ENCODE measurements at places on chromosomes 5 and 9. TPM values are rescaled to one million over a fixed set of nuclear protein-coding genes. Genes with fewer than 3 reads are reported as not detected.

SPINK7 gene
- polyA plus RNA-seq, result not detected

CARD19 gene
- 30.3 TPM for polyA plus RNA-seq

FOXE1 gene
- polyA plus RNA-seq, result 5.7 TPM

TEX48 gene
- polyA plus RNA-seq, result not detected

MYOZ3 gene
- polyA plus RNA-seq, result 0.09 TPM

GAPT gene
- not detected for polyA plus RNA-seq

PCDHB12 gene
- not detected for polyA plus RNA-seq

SPINK4 gene
- polyA plus RNA-seq, result not detected

CRHBP gene
- not detected for polyA plus RNA-seq

ASTN2 gene
- polyA plus RNA-seq, result 7.2 TPM

STKLD1 gene
- 1.2 TPM for polyA plus RNA-seq

SH3TC2 gene
- polyA plus RNA-seq, result 0.55 TPM

GRCh38 chr5:143521846-143522400 is 118.4 kb upstream of the NR3C1 start:
- no peak for DNase-seq

GRCh38 chr9:127124111-127124531 is 1.7 kb upstream of the ANGPTL2 start:
- no peak for DNase-seq

- no peak for DNase-seq
These were observed 158.7 kb upstream of the TNC start for GRCh38 chr9:115276621-115277020.

GRCh38 chr9:34311499-34312185 is 17.4 kb downstream of the KIF24 start:
- no peak for DNase-seq

- DNase-seq, result no peak
These were observed 18.8 kb upstream of the TNFAIP8 start for GRCh38 chr5:119336845-119337580.

- no peak for DNase-seq
These were observed 182.8 kb downstream of the ICE1 start for GRCh38 chr5:5605170-5605764.

GRCh38 chr5:111513131-111513520 is 791 bp upstream of the STARD4 start:
- no peak for DNase-seq

DNA sequence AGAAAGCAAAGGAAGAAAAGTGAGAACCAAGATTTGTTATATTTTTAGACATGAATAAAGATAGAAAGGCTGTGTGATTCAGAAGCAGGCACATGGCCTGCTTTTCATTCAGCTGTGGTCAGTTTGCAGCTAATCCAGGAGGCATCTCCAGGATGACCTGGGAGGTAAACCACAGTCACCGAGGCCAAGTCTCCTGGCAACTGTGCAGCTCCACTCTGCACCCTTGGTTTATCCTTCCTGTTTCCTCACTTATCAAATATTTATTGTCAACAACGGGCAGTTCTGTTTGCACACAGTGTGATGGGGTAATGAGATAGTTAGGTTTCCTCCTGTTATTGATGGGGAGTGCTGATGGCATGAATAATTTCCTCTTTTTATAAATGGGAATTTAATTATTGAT is 243.0 kb downstream of the PSAT1 start:
- no peak for DNase-seq

DNA sequence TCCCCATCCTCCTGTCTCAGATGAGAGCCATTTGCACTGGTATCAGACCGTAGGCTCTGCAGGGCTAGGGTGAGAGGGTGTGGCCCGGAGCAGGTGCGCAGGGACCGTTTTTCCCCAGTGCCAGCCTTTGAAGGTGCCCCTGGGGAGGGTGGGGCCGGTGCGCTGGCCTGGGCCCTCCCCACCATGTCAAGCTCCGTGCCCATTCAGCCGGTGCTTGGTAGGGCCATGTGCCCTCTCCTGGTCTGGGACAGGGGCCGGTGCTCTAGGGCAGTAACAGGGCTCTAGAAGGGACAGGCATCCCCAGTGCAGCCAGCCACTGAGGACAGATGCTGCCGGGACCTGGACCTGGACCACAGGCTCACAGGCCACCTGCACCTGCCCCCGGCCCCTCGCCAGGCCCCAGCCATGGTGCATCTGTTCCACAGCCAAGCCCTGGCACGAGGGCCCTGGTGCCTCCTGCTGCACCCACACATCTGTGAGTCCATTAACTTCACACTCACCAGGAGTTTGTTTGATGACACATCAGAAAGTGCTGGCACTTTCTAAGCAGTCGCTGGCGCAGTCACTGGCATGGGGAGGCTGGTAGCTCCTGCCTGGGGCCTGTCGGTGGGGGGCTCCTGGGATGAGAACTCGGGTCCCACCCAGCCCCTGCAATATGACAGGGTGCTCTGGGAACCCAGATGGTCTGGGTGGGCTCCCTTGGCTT is 5.0 kb upstream of the QRFP start:
- no peak for DNase-seq

DNA sequence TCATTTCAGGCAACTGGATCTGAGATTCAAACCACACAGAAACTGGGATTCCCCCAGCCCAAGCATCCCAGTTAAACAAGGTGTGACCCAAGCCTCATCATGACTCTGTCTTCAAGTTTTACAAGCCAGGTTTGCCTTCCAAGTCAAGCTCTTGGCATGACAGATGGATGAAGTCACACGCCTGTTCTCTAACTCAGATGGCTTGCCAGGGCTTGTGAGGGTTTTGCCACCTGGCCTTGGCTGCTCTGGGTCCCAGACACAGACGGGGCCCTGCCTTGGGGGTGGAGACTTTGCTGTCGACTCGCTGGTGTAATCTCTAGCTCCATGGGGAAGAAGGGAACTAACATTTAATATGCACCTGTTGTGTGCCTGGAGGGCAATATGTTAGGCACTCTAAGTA is 95.8 kb upstream of the RARS1 start:
- peak; percentile 18 for DNase-seq

DNA sequence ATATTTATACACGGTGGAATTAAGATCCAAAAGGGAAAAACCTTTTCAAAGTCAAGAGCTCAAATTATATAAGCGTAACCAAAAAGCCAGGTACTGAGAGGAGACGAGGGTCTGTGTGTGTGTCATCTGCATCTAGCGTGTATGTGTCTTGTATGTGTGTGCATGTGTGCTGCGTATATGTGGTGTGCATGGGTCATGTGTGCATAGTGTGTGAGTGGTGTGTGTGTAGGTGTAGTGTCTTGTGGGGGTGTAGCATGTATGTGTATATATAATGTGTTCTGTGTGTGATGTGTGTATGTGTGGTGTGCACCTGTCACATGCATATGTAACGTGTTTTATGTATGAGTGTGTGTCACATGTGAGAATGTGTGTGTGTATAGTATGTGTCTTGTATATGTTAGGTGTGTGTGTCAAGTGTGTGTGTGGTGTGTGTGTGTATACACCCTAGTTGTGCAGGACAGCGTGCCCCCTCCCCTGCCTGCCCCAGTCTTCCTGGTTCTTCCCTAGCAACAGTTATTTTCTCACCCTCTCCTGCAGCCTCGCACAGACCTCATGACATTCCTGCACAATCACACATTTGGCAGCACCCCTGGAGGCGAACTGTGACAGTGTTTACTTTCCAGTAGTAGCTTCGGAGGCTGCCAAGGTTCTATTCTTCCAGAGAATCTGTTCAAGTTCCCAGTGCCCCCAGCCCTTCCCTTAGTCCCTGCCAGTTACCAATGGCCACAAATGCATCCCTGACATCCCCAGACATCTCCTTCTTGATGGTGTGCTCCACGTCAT is 27.1 kb upstream of the TNIP1 start:
- no peak for DNase-seq

- no peak for DNase-seq
These were observed 28.7 kb upstream of the F2RL1 start for GRCh38 chr5:76789991-76790581.

- DNase-seq, result no peak
These were observed 111.0 kb upstream of the PTCH1 start for GRCh38 chr9:95627802-95628201.

- no peak for DNase-seq
These were observed 177.8 kb downstream of the RGS3 start for GRCh38 chr9:113641100-113641885.

DNA sequence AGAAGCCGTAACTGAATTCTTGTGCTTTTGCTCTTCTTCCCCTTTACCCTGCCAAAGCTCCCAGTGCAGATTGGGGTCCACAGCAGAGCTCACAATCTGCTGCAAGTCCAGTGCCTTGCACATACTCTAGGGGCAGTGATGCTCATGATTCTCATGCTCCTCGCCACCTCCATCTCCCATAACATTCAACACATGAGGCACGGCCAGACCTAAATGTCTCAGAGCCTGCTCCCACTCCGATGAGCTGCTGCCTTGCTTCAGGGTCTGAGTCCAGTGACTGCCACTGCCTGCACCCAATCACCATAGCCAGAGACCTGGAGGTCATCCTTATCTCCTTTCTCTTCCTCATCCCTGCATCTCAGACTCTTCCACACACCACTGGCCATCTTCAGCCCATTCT is 10.5 kb downstream of the CSF1R start:
- no peak for DNase-seq

DNA sequence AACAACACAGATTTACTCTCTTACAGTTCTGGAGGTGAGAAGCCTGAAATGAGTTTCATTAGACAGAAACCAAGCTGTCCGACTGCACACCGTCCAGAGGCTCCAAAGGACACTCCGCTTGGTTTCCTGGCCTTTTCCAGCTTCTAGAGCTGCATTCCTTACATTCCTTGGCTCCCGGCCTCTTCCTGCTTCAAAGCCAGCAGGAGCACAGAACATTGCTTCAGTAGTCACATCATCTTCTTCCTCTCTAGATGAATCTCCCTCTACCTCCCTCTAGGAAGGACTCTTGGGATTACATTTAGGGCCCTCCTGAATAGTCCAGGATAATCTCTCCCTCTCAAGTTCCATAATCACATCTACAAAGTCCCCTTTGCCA is 213.3 kb downstream of the CDK5RAP2 start:
- DNase-seq, result peak; percentile 84

GRCh38 chr9:108687006-108687987 is 168.5 kb downstream of the ACTL7B start:
- no peak for DNase-seq

DNA sequence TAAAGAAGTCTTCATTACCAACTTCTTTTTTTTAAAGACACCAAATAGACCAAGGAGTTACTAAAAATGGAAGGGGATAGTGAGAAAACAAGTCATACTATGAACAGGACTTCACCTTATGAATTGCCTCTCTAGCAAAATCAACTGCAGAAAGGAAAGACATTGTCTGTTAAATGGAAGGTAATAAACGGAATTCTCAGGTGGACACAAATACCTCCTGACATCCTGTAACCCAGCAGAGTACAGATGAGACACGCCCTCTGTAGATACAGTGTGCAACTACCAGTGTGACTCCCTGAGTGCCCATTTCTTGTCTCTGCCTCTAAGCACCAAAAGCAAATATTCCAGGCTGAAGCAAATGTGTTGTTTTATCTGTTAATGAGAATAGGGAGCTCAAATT is 12.2 kb upstream of the PLPP1 start:
- no peak for DNase-seq

- no peak for DNase-seq
These were observed 792.4 kb downstream of the PTPRD start for GRCh38 chr9:9820436-9820835.

- DNase-seq, result no peak
These were observed 518.4 kb downstream of the TAF11L14 start for GRCh38 chr5:18152671-18153070.

DNA sequence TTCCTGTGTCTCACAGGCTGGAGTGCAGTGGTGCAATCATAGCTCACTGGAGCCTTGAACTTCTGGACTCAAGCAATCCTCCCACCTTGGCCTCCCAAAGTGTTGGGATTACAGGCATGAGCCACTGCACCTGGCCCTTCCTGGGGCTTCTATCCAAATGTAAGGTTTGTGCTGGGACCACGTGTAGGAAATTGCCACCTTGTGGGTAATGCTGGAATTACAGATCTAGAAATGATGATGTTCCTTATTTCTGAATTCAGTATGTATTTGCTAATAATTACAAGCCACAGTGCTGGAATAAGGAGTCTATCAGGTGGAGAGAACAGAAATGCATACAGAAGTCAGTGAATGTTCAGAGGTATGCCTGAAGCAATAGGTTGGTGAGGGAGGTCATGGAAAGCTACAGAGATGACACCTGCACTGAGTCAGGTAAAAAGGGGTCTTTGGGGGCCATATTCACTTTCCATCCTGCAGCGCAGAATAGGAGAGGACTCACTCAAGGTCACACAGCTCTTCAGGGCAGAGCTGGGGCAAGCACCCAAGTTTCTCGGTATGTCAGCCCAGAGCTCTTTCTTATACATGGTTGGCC is 8.8 kb upstream of the IGFBPL1 start:
- DNase-seq, result peak; percentile 34

GRCh38 chr5:166211640-166212039 is 2079.8 kb upstream of the WWC1 start:
- no peak for DNase-seq

DNA sequence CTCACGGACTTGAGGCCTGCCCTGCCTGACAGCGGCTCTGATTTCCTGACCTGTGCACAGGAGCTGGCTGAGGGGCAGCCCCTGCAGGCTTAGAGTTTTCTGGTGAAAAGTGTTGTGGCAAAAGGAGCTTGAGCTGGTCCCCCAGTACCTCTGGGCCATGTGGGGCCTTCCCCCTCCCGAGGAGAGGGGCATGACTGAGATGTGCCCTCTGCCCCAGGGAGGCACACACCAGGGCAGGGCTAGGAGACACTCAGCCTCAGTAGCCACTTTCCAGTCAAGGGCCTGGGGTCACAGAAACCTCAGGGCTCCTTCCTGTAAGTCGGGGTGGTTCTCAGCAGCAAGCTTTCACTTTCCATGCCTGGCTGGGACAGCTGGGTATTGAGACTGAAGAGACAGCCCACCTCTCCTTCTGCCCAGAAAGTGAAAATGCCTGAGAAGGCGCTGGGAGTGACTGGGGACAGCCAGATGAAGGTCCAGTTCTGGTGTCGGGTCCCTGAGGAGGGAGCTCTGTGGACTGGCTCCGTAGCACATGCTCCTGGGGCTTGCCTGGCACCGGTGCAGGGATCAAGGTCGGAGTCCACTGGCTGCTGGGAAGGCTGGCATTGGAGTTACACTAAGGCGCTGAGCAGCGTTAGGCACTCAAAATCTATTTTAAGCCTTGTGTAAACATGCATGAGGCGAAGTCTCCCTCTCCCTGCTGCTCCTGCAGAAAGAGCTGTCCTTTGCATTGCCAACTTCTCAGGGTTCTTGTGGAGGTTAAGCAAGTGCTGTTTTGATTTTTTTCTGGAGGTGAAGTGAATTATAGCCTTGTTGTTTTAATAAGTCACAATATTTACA is 394.9 kb downstream of the GADD45G start:
- DNase-seq, result peak; percentile 18

DNA sequence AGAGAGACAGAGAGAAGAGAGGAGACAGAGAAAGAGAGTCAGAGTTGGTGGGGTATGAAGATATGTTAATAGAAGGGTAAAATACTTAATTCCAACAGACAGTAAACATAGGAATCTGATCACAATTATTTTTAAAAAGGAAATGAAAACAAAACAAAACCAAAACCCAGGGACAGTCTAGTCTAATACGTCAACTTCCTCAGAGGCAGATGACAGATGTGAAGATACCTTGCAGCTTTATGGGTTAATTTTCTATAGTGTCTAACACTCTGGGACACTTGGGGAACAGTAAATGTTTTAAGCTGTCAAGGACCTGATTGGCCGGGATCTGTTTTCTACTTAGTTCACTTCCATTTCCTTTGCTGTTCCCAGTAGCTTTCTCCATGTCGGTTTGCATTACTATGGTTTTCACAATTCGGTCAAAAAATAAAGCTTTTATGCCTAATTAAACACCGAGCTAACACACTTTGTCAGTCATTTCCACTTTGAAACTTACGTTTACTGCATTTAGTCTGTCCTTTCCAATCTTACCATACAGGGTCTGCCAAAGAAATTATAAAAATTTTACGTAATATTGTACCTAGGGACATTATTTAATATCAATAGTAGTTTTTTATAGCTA is 216.5 kb downstream of the MCTP1 start:
- no peak for DNase-seq
